NCI-H2081 (cell line): ENCODE measurements at places on chromosomes 13 and 19.

- DNase-seq: no peak
These were observed 49.6 kb upstream of the OLFM4 start for GRCh38 chr13:52978989-52979388.

DNA sequence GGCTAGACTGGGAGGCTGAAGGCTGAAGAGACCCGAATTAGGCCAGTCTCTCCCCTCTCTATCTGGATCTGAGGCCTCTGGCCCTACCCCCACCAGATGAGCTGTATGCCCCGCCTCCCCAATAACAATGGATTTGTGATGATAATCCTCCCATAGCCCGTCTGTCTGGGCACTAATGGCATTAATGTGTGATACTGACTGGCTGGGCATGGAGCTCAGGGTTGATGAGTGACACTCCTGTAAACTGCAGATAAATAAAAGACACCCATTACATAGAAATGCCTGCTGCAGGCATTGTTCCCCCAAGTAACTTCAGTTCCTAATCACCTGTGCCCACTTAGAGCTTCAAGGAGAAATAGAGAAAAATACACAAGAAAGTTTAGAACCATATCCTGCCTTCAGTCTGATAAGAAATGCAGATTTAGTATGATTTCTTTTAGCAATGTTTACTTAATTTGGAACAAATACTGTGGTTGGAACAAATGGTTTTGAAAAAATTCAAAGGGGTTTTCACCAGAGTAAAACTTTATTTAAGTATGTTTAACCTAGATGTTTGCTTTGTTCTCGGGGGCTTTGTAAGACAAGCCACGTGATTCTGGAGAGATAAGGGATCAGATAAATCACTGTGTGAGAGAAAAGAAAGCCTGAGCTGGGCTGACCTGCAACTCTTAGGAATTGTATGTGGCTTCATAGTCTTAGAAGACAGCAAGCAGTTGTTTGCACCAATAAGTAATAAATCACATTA lies 60.3 kb downstream of the TNFRSF19 start:
- no peak for DNase-seq

GRCh38 chr13:79799059-79799867 lies 318.3 kb downstream of the NDFIP2 start:
- DNase-seq: no peak

DNA sequence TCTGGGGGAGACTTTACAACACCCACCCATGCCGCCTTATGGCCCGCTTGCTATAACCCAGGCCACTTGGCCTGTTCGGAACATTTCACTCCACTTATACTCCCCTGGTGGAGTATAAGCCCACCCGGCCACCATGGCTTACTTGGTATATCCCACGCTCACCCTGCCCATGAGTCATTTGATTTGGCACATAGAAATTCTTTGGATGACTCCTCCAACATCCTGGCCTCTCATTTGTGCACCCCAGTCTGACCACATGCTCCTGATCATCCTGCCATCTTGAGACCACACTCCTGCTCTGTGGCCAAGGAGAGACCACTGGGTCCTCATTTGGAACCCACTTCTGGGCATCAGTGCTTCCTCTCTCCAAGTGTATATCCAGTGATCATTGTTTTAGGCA lies 5.2 kb downstream of the SPACA6 start:
- no peak for DNase-seq

DNA sequence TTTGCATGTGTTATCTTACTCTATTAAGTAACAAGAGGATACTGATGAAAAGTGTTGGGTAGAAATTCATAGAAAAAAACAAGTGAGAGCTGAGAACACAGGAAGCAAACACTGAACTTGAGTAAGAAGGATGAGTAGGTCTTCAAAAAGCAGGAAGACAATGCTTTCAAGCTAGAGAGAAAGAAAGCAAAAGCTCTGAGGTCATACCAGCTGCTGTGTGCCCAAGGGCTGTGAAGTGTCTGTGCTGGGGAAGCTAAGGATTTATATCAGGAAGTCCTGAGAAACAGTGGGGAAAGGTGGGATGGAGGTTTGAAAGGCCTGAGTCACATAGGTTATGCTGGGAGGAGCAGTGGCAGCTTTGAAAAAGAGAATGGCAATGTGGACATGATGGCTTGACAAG lies 145.5 kb upstream of the MAB21L1 start:
- DNase-seq: no peak

- no peak for DNase-seq
These were observed 20.1 kb upstream of the CAMSAP3 start for GRCh38 chr19:7575434-7576040.

DNA sequence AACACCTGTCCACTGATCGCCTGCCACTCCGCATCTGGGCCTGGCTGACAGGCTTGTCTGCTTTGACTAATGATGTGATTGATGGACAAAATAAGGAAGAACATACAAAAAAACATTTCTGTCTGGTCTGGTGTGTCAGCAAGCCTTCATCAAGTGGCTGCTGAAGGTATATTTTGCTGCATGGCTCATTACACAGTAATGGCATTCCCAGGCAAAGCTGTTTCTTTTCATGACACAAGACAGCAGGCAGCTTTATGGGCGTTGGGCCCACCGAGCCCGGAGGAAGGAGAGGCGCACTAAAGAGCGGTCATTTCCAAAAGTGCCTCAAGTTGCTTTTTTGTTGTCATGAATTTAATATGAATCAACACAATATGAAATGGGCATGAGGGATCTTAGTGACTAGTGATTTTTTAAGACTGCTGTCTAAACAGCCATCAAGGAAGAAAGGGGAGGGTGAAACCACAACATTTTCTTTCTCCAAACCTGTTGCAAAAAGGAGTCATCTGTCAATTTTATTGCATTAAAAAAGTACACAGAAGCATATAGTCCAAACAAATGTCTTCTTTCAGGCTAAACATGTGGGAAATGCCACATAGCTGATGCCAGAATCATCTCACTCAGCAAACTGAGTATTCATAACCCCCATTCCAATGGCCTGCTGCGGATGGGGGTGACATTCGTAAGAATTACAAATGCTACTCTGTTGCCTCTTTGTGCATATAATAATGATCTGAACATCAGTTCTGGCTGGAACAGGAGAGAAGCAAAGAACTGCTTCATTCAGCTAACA lies 476.6 kb downstream of the ZNF536 start:
- no peak for DNase-seq

DNA sequence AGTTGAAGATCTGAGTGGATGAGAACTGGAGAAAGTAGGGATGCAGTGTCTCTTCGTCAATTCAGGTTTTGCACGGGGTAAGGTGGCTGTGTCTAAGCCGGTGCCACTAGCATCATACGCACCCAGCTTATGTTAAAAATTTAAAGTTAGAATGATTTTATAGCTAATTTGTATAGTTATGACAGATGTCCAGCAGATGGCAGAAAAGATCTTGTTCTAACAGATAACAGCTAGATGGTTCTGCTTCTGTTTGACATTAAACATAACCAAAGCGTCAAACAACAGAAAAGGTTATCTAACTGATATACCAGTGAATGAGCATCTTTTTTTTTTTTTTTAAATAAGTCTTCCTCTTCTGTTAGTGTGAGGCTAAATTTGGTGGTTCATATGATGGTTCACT lies 18.8 kb upstream of the EDDM13 start:
- DNase-seq: peak; percentile 75

DNA sequence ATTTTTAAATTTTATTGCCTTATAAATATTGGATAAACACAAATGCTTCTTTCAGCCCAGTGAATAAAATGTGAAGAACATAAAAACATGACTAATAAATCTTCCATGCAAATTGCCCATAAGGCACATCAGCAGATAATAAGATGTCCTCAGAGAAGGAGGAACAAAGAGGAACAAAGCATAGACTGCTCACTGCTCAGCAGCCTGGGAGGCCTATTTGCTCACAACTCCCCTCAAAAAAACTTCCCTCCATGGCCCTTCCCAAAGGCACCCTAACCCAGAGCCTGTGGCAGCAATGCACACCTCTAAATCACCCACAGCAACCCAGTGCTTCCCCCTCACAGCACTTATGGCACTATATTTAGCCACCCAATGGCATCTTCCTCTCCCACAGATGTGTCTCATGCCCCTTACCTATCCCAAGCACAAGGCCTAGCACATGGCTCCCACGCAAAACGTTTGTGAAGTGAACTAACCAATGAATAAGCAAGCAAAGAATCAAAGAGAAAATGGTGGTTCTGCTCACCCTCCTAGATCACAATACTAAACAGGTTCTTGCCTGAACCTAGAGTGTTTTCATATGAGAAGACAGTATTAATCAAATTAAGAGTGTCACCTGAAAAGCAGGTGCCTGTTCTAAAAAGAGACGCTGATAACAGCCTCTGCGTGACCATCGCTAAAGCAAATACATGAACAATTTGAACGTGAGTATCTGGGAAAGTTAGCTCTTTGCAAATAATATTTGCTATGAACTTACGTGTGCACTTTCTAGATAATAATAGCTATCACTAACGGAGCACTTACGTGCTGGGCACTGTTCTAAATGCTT lies 96.9 kb downstream of the TBC1D4 start:
- peak; percentile 20 for DNase-seq

GRCh38 chr13:23146006-23146405 lies 34.8 kb upstream of the SGCG start:
- no peak for DNase-seq

DNA sequence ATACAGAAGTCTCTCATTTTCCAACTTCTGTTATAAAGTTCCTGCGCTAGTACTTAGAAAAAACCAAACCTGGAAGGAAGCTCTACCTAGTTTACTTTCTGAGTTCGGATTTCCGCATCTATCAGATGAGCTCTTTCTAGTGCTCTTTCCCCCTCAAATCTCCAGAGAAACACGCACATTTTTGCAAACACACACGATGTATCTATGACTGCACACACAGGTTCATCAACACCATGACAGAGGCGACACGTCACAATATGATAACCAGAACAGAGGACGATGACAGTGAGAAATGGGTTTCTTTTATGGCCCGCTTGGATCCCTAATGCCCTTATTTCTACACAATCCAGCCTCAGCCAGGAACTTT lies 629 bp upstream of the LRRC63 start:
- DNase-seq: peak; percentile 35

GRCh38 chr13:51848674-51849073 lies 3.7 kb upstream of the TMEM272 start:
- no peak for DNase-seq

DNA sequence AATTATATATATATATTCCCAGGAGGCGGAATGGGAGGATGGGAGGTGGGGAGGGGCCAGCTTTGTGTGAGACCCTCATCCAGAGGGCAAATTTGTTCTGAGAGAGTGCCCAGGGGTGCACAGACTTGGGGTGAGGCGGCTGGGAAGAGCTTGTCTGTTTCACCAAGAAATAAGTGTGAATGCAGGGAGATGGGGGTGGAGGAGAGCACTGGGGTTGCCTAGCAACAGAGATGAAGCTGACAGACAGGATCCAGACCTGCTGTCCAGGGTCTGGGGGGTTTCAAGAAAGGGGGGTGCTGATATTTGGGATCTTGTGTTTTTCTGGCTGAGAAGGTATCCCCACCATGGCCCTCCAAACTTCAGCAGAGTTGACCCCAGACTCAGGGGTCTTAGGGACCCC lies 18.6 kb upstream of the TNFAIP8L1 start:
- DNase-seq: no peak

GRCh38 chr13:98110749-98111148 lies 32.1 kb upstream of the FARP1 start:
- DNase-seq: no peak

- no peak for DNase-seq
These were observed 7.2 kb downstream of the ZNF552 start for GRCh38 chr19:57807541-57807940.

DNA sequence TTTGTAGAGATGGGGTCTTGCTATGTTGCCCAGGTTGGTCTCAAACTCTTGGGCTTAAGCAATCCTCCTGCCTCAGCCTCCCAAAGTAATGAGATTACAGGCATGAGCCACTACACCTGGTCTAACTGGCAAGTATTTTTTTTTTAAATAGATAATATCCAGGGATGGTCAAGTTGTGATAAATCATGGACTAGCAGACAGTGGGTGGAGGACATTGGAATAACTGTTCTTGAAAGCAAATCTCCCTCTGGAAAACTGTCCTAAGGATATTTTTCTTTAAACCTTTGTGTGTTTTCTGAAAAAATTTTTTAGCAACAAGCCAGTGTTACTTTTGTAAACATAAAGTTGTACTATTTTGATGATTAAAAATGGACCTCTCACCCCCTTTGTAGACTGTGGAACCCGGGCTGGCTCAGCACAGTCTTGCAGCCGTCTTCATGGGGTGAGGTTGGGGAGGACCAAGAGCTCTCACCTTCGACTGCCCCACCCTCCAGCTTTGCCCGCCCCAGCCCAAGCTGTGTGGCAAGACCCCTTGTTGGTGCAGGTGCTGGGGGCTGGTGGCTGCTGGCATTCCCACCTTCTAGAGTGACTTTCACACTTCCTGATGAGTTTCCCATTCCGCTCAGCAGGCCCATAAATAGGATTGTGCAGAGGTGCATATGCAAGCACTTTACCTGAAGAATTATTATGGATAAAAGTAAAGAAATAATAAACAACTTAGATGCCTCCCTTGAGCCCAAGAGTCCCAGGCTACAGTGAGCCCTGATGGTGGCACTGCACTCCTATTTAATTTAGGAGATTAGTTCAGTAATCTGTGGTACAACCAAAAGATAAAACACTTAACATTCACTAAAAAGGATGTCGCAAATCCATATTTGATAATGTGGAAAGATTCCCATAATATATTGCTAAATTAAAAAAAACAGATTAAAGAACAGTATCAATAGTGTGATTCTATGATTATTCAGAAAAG lies 107.3 kb downstream of the GADD45B start:
- DNase-seq: no peak

GRCh38 chr19:33306191-33306590 lies 3.9 kb upstream of the CEBPA start:
- no peak for DNase-seq

GRCh38 chr19:46860846-46861690 lies at the start of gene ARHGAP35:
ARHGAP35 (plus strand) TSS chr19:46860997; CDS start chr19:46918676, 57,679 bp downstream.
- no peak for DNase-seq

GRCh38 chr13:94007072-94007471 lies 472.4 kb downstream of the DCT start:
- no peak for DNase-seq

DNA sequence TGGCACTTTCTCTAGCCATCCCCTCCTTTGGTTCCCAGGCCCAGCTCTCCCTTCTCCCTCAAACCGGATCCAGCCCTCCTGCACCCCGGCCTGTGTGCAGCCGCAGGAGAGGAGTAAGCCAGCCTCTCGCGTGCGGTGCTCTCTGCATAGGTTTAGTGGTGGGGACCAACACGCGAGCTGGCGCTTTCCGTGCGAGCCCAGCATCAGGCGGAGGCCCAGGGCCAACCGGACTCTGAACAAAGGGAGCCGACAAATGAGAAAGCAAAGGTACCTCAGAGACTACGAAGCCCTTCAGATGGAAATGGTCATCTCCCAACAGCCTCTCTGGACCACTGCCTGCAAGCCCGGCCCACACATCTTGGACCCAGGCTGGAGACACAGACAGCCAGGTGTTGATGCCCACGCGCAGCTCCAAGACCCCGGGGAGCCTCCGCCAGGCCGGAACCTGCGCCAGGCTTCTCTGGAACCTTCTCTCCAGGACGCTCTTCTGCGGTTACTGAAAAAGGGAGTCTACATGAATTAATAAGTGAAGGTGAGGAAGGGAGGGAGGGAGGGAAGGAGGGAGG lies 16.5 kb upstream of the LATS2 start:
- DNase-seq: no peak

DNA sequence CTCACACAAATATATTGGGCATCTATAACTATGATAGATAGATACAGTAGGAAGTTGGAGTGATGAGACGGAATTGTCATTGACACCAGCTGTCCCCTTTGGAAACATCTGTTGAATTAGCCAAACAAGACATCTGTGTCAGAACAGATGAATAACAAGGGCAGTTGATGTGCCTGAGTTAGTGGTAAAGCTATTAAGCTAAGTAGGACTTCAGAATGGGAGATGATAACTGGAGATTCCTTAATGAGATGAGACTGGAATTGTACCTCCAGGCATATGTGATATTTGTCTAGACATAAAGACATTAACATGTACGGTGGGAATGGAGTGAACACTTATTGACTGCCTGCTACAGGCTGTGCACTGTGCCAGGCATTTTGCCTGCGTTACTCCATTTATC lies 78.7 kb downstream of the MBNL2 start:
- no peak for DNase-seq
